ENCODE measurements at places on chromosomes 4 and X. TPM values are rescaled to one million over a fixed set of nuclear protein-coding genes. Genes with fewer than 3 reads are reported as not detected.

Gene RIPPLY1
- total RNA-seq, result not detected

- DNase-seq, result no peak
These were observed 581 bp upstream of the FAM114A1 start for GRCh38 chr4:38866973-38867477.

Gene PNMA5
- not detected for total RNA-seq

- DNase-seq, result no peak
These were observed 10.7 kb upstream of the SPCS3 start for GRCh38 chr4:176309046-176309445.

DNA sequence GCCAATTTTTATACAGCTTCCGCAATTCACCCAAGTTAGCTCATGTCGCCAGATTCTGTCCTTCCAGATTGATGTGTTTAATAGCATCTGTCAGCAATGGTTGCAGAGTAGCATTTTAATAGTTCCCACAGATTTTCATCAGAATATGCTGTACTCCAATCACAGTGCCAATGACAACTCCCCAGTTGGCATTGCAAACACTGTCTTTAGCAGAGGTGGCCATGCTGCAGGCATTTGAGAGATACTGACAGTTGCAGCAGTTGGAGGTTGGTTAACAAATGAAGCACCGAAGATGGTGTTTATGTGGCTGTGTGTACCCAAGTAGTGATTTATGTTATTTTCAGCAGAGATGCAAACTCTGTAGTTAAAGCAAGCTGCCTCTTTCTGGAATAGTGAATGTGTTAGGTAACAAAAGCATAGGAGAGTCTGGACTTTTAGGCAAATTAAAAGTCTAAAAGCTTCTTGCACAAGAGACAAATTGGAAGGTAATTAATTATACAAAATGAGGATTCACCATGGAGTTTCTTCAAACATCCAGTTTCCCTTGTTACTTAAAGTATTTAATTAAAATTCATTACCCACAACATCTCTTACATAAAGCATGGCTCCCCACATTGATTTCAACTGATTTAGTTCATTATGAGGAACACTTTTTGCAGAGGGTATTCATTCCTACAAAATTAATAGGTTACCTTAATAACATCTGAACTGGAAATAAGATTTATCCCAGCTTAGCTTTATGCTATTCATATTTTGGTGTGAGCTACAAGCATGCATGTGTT lies 65.2 kb downstream of the PARM1 start:
- DNase-seq, result no peak

GRCh38 chr4:47839259-47839658 lies 1.4 kb upstream of the CORIN start:
- DNase-seq, result no peak

DNA sequence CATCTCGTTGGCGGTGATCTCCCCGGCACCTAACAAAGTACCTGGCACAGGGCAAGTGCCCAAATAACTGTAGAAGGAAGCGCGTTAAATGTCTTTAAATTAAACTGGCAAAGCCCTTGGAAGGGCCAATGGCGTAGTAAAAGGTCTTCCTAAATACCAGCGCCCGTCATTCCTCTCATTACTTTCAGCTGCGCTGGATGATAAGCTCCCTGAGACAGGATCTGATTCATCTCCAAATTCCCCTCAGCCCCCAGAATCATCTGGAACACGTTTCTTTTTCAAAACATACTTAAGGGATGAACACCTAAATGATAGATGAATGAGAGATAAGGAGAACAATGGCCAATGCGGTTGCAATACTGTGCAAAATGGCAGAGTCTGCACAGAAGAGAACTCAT lies 95.1 kb downstream of the AFAP1 start:
- DNase-seq, result peak; percentile 88

- no peak for DNase-seq
These were observed 123.2 kb downstream of the PABPC4L start for GRCh38 chr4:134078230-134078914.

Gene SSX2B
- total RNA-seq, result not detected

GRCh38 chr4:17932041-17932440 lies 89.5 kb downstream of the LCORL start:
- no peak for DNase-seq

Gene C4orf54
- 0.53 TPM for total RNA-seq

Gene FANCB
- total RNA-seq, result 1.5 TPM

GRCh38 chr4:1105662-1106061 lies 7.7 kb downstream of the RNF212 start:
- DNase-seq, result no peak

DNA sequence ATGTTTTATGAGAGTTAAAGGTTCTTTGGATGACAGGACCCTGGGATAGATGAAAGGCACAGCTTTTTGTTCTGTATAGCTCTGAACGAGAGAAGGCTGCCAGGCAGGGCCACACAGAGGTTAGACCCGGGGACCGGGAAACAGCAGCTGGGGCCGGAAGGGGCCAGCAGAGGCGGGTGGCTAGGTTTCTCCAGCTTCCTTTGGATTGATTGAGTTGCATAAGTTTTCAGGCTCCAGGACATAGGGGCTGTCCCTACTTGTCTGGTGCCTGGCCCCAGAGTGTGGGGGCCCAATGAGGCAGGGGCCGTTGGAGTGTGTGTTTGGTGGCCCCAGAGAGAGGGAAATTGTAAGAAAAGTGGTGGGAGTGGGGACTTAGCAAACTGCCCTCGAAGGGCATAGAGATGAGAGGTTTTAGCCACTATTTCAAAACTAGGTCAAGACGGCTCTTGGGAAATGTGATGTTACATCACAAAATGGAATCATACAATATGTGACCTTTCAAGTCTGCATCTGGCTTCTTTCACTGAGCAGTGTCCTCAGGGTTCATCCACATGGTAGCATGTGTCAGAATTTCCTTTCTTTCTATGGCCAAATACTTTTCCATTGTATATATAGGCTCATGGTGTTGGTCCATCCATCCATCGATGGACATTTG lies 3.7 kb downstream of the ZFP92 start:
- DNase-seq, result no peak
